ENCODE measurements at places on chromosomes 1 and 21.

GRCh38 chr1:154998201-154998780, 4.3 kb upstream of the ZBTB7B start:
- DNase-seq = no peak

- DNase-seq = peak; percentile 66
Measured at GRCh38 chr1:234597894-234598293, 12.1 kb downstream of the IRF2BP2 start.

DNA sequence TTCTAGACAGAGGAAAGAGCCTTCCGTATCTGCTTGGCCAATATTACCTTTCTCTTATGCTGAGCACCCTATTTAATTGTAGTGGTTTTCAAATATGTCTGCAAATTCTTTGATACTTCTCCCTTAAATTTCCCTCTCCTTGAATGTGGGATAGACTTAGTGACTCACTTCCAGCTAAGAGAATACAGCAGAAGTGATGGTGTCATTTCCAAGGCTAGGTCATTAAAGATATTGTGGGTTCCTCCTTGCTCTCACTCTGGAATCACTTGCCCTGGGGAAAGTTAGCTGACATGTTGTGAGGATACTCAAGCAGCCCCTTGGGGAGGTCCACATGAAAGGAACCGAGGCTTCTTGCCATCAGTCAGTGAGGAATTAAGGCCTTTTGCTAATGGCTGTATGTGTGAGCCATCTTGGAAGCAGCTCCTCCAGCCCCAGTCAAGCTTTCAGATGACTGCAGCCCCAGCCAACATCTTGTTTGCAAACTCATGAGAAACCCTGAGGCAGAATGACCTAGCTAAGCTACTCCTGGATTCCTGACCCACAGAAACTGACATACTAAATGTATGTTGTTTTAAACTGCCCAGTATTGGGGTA, 8.1 kb upstream of the CITED4 start:
- peak; percentile 56 for DNase-seq

GRCh38 chr1:242629396-242629795, 104.9 kb upstream of the PLD5 start:
- DNase-seq = no peak

DNA sequence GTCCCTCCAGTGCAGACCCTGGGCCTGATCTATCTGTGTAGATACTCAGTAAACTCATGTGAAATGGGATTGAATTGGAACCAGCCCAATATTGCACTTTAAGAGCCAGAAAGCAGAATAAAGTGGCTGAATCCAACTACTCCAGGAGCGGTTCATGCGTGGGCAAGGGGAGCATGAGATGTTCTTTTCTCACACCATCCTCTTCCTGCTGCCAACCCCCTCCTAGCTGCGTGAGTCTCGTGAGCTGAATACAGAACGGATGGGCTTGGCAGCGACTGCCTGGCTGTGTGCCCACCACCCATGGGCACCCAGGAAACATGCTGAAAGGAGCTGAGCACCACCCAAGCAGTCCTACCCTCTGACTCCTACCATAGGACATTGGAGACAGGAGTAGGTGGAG, 128.3 kb downstream of the ELAVL4 start:
- no peak for DNase-seq

DNA sequence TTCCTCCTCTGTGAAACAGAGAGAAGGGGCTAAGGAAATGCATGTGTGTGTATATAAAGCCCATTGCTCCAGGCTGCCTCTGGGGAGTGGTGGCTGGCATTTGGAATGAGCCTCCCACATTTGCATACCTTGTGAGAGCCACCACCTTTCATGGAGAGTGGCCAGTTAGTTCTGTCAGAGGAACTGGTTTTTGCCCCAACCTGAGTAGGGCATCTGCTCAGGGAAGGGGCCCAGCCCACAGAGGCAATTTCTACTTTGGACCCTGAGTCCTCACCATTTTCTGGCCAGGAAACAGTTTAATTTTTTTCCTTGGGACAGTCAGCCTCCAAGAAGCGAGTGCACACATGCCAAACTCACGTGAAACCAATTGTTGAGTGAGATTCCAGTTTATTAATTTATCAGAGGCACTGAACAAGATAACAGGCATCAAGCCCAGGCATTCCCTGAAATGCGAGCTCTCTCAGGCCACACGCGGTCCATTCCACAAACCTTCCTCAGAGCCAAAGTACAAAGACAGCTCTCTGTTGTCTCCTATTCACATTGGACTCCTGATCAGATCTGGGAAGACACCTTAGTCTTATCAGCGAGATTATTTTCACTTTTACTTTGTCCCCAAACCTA, 1.0 kb upstream of the SLC6A9 start:
- DNase-seq = peak; percentile 41

- DNase-seq = no peak
Measured at GRCh38 chr1:59709333-59709732, 105.4 kb upstream of the HOOK1 start.
